Immature natural killer cell (primary cell): ENCODE measurements at places on chromosomes 5 and 9. TPM values are rescaled to one million over a fixed set of nuclear protein-coding genes. Genes with fewer than 3 reads are reported as not detected.

DNA sequence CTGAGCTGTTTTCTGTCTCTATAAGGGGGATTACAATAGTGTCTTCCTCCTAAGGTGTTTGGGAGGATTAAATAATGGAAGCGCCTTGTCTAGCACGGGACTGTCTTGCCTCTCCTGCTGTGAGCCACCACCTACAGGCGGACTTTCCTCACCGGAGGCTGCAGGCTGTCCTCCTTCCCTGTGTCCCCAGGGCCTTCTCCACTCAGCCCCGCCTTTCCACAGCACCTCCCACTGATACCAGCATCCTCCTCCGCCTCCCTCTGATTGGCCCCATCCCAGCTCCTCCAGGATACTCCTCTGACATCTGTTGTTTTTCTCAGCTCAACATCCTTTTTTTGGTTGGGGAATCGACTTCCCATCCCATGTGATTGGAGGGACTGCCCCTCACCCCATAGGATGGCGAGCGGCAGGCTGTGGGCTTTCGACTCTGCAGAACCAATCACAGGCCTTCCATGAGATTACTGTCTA lies 851 bp upstream of the ZDHHC12 start:
- no peak for DNase-seq

GRCh38 chr5:138725818-138726416 lies 27.3 kb upstream of the CTNNA1 start:
- DNase-seq, result no peak

DNA sequence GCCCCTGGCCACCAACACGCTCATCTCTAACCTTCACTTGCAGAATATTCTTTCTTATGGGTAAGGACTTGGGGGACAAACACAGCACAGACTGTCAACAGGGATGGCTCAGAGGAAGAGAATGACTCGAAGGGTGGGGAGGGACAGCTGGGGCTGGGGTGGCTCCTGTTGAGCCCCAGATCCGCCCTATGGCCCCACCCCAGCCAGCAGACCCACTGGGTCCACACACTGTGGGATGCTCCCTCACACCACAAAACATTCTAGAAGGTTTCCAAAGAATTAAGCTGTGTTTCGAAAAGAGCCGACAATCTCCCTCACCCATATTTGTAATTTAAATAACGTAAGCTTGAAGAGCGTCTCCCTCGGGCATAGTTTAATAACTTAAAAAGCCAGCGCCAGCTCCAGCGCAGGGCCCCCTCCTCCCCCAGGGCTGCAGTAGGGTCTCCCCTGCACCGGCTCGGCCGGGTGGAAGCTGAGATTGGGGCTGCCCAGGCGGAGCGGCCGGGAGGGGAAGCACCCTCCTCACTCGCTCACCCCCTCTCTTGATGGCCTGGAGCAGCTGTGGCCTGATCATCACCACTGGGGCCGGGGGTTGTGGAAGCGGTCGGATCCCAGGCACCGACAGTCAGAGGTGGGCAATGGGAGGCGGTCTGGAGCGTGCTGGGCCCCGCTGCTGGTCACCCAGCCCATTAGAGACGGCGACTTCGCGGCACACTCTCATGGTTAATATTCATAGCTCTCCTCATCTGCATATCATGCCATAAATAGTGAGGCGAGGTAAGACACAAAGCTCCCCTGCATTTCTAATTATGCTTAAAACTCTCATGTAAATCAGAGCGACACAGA lies 37.6 kb downstream of the NACC2 start:
- no peak for DNase-seq

DNA sequence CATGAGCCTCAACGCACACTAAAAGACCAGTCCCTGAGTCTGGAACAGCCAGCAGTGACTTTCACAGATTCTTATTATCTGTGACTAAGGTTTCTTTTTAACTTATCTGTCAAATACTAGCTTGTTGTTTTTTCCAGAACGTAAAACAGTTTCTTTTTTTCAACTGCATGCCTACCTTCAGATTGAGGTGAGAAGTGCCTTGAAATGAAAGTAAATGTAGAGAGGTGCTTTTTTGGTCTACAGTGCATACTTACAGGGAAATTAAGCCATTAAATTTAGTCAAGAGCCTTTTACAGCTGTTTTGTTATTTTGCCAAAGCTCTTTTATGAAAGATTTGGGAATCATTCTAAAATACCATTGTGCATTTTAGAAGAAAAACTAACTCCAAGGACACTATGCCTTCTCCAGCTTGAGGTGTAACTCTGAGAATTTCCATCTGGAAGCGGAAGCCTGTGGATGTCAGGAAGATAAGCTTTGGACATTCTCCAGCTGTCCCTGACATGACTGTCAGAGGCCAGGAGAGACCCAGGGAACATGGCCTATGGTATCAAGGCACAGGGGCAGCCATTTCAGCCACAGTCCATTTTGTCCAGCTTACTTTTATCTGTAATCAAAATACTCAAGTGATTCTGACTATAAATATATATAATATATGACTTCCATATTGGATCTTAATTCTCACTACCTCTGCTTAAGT lies 230.3 kb downstream of the GLIS3 start:
- no peak for DNase-seq

- no peak for DNase-seq
These were observed 470.0 kb downstream of the EBF1 start for GRCh38 chr5:158629591-158630312.

GRCh38 chr9:135055181-135055580 lies 32.3 kb upstream of the OLFM1 start:
- DNase-seq, result no peak

TRIP13 gene
- polyA plus RNA-seq, result 0.72 TPM

PTGES2 gene
- 60.9 TPM for polyA plus RNA-seq

PCA3 gene
- polyA plus RNA-seq, result not detected

LRRC14B gene
- not detected for polyA plus RNA-seq

PRR7 gene
- 17.5 TPM for polyA plus RNA-seq

PCDHA13 gene
- polyA plus RNA-seq, result not detected
